ENCODE measurements at places on chromosomes 13 and 19.
A peak's percentile ranks its signal among the peaks of the same experiment; 100 is the strongest.

- DNase-seq: no peak
These were observed 24.0 kb downstream of the UTP14C start for GRCh38 chr13:52048516-52048915.

- DNase-seq: no peak
These were observed 17.0 kb downstream of the ALOX5AP start for GRCh38 chr13:30752201-30752797.

GRCh38 chr13:78431328-78431727 lies 172.0 kb downstream of the POU4F1 start:
- no peak for DNase-seq

DNA sequence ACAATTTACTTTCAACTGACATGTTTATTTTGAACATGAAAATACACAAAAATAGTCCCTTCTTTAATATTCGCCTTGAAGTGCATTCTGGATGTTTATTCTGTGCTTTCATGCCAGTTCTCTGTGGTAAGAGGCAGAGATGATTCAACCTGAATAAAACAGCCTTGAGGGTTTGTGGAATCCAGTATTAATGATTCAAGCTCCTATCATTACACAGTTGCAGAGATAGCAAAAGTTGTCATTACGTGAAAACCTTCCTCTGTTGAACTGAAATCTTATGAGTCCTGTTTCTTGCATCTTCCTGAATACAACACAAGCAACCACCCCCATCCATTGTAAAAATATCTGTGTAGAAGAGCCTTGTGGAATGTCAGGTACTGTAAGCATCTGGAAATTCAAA lies 142.3 kb upstream of the HTR2A start:
- no peak for DNase-seq

GRCh38 chr19:49718991-49719390 lies 28.1 kb downstream of the CPT1C start:
- DNase-seq: no peak

- DNase-seq: no peak
These were observed 2667.7 kb upstream of the PCDH20 start for GRCh38 chr13:64083396-64083795.

DNA sequence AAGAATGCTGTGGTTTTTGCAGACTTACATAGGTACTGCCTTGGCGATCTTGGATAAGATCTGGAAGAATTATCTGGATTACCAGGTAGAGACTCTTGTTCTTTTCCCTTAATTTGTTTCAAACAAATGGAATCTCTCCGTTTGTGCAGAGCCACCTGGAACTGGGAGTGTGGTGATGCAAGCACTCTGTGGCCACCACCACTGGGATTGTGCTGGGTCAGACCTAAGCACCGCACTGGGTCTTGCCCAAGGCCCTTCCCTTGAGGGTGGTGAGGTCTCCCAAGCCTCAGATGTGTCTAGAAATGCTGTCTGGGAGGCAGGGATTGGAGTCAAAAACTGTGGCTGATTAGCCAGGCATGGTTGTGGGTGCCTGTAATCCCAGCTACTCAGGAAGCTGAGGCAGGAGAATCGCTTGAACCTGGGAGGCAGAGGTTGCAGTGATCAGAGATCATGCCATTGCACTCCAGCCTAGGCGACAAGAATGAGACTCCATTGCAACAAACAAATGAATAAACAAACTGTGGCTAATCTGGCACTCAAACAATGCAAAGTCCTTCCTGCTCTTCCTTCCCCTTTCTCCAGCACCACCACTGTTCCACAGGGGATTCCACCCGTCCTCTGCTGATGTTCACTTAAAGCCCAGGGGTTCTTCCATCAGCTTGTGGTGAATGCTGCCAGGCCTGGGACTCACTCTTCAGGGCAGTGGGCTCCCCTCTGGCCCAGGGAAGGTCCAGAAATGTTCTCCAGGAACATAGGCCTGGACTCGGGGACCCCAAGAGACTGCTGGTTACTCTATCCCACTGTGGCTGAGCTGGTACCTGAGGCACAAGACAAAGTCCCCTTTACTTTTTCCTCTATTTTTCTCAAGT lies 10.8 kb upstream of the CEACAM1 start:
- DNase-seq: no peak

GRCh38 chr19:50705422-50706019 lies 14.1 kb downstream of the SHANK1 start:
- DNase-seq: no peak

- peak; percentile 8 for DNase-seq
These were observed 100.5 kb downstream of the FLT1 start for GRCh38 chr13:28394422-28394821.

All from midbrain (tissue), 1 donor.